Activated CD4-positive, alpha-beta T cell treated with anti-CD3 and anti-CD28 coated beads, Interleukin-2, amount 50 U/mL, for 24 hours (primary cell): ENCODE measurements at places on chromosomes 13 and 19.

GRCh38 chr19:31100981-31101380, 248.3 kb downstream of the TSHZ3 start:
- DNase-seq = no peak

GRCh38 chr19:45975306-45976070, 1.8 kb upstream of the NOVA2 start:
- no peak for DNase-seq

- DNase-seq = no peak
Observed at GRCh38 chr13:71546881-71547280, 320.1 kb downstream of the DACH1 start.

GRCh38 chr13:33015241-33015668, 968 bp upstream of the KL start:
- DNase-seq = no peak

DNA sequence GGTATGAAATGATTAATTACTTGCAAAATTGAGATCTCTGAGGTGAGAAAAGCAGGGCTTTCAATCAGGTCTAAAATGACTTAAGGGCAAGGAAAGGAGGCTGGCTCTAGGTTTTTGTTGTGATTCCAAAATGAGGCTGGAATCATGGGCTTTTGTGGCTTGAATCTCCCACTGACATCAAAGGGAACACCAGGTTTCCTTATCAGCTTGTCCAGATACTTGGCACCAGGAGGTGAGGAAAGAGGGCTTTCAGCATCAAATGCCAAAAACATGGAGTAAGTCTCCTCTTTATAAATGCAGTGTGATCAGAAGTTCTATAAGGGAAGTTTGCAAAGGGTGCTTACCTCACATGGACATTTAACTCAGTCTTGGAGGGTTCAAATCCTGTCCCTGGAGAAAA, 402.3 kb downstream of the NDFIP2 start:
- no peak for DNase-seq

- DNase-seq = no peak
Observed at GRCh38 chr19:54141356-54141755, 3.8 kb downstream of the CNOT3 start.
